ENCODE measurements at places on chromosomes 4 and X.

DNA sequence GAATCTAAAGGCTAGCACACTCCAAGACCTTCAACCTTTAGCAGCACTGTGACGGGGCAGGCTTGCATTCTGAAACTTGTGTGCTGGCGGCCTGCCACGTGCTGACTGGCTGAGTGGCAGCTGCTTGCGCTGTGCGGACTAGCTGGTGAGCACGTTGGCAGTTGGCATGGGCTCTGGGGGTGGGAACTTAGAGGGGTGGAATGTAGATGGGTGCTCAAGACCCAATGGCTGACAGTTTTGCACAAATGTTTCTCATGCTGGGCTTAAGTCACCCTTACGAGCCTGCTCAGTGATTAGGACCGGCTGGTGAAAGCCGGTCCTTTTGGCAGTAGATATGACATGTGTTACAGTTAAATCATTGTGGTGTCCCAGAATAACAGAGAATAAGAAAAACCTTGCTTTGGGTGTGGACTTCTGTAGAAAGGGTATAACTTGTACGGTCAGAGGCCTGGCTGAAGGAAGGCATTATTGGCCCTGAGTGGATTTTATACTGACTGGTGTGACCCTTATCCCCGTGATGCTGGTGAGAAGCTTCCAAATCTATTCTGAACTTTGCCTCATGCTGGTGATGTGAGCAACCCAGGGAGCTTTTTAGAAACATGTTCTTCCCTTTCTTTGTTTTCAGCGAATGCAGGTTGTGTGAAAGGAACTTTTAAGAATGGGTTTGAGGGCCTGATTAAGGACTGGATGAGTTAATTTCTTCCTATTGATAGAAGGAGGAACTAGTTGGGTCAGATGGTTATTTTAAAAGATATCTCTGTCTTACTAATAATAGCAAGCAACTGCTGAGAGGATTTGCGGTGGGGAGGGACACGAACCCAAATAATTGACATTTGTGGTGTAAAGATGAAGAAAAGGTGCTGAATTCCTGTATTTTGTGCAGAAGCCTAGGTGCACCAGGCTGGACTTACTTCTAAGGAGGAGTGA is 107.4 kb upstream of the SLC4A4 start:
- DNase-seq = no peak

DNA sequence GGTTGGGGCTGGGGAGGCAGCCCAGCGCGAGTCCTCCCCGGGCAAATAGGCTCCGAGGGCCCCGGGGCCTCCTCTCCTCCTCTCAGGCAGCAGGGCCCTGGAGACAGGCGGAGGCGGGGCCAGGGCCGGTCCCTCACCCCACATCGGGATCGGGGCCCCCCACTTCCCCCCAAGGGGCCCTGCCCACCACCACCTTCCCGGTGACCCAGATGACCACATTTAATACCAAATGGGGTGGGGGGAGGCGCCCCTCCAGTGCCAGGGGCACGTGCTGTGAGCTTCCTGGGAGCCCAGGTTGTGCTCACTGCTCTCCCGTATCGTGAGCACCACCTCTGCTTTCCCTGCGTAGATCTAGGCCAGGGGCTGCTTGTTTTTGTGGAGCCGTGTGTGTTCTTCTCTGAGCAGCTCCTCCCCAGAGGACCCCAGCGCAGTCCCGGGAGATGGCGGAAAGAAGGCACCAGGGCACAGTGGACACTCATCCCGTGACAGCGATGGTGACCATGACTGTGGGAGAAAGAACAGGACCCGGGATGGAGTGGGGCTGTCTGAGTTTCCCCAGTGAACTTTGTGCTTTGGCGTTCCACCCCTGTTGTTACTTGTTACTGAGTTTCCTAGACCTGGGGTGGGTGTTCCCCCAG is 2.1 kb downstream of the PNMA6A start:
- DNase-seq = no peak

GRCh38 chr4:122758033-122758432 is 25.5 kb downstream of the BBS12 start:
- no peak for DNase-seq

DNA sequence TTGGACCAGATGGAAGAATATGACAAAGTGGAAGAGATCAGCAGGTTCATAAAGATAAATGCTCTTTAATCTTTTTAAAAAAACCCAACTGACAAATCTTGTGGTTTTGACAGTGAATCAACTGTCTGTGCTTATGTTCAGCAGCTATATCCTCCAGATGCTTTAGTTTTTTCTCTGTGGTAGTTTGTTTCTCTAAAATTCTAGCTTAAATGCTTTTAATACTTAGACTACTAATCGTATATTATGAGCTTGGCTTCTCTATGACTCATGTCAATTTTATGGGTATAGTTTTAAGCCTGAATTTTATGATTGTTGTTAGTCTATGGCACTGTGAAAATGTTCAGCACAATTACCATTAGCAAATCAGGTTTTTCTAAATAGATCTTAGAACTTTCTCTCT is 12.9 kb downstream of the HHIP start:
- no peak for DNase-seq

GRCh38 chrX:39616098-39616729 is 481.5 kb downstream of the BCOR start:
- DNase-seq = no peak

Data from activated effector memory CD4-positive, alpha-beta T cell treated with Interleukin-2 at 50 U/mL for 16 hours (primary cell).